ENCODE measurements at places on chromosomes 1 and 21.
A peak's percentile ranks its signal among the peaks of the same experiment; 100 is the strongest.

DNA sequence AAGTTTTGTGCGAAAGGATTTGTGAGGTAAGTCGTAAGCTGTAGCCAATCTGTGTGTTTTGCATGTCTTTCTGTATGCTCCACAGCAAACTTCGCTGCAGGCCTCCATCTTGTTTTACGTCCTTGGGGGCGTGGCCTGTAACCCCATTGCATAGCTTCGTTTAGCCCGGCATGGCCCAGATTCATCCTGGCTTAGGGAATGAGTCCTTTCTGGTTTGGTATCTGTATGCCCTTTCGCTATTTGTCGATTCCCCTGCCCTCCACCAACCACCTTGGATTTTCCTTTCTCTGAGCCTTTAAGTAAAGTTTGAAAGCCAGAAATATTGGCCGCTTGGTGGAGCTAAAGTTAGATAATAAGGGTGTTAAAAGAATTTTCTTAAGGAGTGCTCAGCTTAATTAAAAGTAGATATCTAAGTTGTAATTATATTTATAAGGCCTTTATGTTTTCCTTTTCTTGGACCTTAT lies 1.1 kb downstream of the THEM4 start:
- no peak for DNase-seq

DNA sequence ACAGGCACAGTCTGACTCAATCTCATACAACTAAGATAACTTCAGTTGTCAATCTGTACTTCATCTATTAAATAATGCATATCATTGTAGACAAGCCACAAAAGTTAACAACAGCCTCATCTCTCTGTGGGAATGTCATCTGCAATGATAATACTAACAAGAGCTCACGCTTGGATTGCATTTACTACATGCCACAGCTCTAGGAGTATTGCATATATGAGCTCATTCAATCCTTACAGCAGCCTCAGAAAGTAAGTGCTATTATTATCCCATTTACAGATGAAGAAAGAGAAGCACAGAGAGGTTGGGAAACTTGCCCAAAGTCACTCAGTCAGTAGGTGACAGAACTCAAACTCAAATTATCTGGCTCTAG lies 105.7 kb upstream of the GUCA2B start:
- no peak for DNase-seq

DNA sequence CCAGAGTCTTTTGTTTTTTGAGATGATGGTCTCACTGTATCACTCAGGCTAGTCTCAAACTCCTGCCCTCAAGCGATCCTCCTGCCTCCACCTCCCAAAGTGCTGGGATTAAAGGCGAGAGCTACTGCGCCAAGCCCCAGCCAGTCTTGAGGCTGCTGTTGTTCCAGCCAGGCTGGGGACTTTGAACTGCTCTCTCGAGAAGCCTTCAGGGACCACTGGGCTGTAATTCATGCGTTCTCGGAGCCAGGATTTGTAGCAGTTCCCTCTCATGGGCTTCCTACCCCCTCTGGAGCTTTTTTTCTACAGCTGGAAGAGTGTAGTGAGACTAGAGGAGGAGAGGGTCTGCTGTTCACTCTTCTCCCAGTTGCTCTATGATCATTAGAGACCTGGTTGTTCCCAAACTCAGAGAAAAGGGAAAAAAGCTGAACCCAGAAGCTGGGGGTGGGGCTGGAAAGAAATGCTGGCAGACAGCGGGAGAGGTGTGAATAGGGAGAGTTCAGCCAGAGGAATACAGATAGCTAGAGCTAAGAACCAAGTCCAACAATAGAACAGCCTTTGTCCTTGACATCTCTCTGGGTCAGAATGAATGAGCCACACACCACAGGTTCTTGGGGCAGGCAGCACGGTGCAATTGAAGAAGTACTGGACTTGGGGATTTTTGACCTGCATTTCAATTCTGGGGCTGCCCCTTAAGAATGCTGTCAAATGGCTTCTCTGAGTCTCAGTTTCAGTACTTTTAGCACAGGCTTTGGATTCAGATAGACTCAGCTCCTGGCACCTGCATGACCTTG lies 13.2 kb upstream of the SLC41A1 start:
- no peak for DNase-seq

DNA sequence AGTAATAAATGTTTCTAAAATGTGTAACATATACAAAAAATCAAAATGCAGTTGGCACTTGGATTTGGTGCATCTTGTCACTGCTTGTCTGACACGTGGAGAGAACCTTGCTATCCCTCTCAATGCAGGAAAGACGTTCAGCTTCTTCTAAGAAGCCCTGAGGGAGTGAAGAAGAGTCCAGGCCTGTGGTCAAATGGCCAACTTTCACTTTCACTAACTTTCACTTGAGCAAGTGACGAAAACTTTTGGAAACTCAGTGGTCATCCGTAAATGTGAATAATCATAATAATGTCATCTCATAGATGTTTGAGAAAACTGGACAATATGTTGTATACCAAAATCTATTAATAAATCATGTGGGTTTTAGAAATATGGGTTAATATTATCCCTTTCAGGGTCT lies 61.9 kb downstream of the ERG start:
- no peak for DNase-seq

- no peak for DNase-seq
Measured at GRCh38 chr1:36204347-36204909, 19.8 kb upstream of the THRAP3 start.

GRCh38 chr1:31772669-31773248 lies 8.6 kb upstream of the ADGRB2 start:
- no peak for DNase-seq

GRCh38 chr1:84756455-84757082 lies 66.3 kb upstream of the SSX2IP start:
- DNase-seq: no peak

DNA sequence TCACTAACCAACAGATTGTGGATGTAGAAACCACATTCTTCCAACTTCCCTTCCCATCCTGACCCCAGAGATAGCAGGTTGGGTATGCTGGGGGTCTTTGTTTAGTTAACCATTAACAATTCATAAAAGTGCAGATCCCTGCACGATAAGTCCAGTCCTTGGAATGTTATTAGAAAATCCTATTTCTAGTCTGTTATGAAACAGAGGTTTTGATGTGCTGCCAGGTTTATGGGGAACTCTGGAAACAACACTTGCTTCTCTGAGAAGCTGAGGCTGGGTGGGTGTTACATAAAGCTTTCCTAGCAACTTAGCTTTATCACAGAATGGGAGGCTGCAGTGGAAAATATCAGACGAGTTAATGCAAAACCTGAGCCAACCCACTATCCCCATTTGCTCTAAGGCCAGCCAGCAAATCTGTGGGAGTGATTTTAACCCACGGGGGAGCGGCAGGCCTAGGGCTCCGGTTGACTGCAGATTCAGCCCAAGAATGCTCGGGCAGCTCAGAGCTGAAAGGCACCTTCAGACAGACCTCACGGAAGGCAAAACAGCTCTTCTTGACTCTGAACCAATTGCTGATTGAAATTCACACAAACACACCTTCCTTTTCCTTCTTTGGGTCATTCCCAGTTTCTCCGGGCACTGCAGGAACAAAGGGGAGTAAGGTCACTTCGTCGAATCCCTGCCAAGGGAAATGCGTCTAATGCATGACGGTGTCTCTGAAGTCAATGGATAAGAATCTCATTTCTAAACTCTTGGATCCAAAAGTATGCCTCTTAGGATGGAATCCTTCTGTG lies 111.7 kb upstream of the IRF2BP2 start:
- no peak for DNase-seq

GRCh38 chr1:226082959-226083301 lies 20.4 kb downstream of the H3-3A start:
- DNase-seq: no peak

GRCh38 chr1:64243757-64244080 lies 40.3 kb downstream of the UBE2U start:
- no peak for DNase-seq

GRCh38 chr1:191963286-191963685 lies 195.0 kb upstream of the RGS18 start:
- DNase-seq: no peak

DNA sequence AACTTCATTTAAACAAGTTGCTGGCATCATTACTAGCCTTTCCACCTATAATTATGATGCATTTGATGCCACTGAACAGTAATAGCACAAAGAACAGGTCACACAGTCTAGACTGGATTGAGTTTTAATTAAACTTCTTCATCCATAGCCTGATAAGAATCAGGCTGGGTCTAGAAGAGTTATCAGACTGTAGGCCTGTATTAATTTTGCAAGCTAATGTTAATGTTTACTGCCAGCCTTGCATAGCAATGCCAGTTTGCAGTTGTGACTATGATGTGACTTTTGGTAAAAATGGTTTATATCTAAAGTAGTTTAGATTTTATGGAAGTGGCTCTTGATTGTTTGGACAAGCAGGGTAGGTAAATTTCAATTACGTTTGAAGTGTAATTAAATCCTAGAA lies 68.0 kb downstream of the PRKAA2 start:
- no peak for DNase-seq

DNA sequence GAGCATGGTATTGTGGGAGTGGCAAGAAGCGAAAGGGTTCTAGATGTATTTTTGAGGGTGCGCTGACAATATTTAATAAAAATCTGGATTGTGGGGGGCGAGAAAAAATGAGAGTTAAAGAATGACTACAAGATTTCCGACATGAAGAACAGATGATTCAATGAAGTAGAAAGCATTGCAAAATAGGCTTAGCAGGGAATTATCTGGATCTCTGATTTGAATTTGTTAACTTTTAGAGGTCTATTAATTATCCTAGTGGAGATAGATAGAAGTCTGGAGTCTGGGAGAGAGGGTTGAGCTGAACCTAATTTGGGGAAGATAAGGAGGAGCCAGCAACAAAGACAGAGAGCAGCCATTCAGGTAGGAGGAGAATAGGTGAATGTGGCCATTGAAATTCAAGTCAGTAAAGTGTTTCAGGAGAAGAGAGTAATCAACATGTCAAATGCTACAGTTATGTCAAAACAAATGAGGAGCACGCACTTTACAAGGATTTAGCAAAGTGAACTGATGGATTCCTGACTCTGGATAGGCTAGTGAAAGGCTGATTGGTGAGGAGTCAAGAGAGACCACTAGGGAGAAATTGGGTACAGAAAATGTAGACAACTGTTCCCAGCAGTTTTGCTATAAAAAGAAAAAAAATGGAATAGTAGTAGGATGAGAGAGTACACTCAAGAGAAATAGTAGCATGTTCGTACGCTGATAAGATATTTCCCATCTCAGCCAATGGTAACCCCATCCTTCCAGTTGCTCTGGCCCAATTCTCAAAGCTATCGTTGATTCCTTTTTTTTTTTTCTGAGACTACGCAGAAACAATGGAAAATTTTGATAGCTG lies 393.2 kb upstream of the CXADR start:
- no peak for DNase-seq

DNA sequence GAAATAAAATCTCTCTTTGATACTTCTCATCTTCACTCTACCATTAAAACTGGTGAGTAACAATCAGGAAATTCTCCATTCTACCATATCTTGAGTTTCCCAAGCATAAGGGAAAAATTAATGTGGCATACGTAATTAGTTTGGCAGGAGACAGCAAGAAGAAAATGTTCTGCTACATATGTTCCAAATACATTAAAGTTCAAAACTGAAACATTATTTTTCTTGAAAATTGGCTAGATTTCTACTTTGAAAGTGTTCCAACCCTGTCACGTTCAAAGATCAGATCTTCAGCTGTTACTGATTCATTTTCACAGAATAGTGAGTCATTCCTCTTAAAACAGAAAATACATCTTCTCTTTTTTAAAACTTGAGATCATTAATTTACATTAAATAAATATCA lies 48.5 kb downstream of the PIGK start:
- no peak for DNase-seq

DNA sequence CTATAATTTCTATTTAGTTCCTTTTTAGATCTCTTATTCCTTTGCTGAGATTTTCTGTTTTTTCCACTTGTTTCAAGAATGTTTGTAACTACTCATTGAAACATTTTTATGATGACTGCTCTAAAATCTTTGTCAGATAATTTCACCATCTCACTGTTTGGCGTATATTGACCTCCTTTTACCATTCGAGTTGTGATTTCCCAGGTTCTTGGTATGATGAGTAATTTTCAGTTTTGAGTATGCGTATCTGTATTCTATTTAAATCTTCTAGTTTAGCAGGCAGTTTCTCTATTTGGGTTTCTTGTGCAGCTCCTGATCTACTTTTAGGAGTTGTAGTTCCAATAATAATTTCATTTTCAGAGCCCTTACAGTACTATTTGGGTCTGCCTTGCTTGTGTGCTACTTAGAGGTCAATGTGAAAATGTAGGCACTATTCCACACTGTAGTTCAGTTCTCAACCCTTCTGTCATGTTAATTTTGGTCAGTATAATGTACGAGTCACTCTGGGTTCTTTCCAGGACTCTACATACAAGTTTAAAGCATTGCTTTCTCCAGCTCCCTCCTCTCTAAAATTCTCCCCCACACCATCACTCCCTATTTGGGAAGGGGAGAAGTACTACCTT lies 115.5 kb downstream of the ACBD6 start:
- no peak for DNase-seq

GRCh38 chr1:224427346-224427745 lies 7.3 kb downstream of the WDR26 start:
- DNase-seq: no peak

GRCh38 chr1:217482356-217483102 lies 148.4 kb downstream of the GPATCH2 start:
- peak; percentile 6 for DNase-seq

Data from KG1 (cell line).